ENCODE measurements at places on chromosomes 2 and 18.

- DNase-seq, result no peak
Measured at GRCh38 chr2:128664499-128664971, 345.9 kb upstream of the HS6ST1 start.

DNA sequence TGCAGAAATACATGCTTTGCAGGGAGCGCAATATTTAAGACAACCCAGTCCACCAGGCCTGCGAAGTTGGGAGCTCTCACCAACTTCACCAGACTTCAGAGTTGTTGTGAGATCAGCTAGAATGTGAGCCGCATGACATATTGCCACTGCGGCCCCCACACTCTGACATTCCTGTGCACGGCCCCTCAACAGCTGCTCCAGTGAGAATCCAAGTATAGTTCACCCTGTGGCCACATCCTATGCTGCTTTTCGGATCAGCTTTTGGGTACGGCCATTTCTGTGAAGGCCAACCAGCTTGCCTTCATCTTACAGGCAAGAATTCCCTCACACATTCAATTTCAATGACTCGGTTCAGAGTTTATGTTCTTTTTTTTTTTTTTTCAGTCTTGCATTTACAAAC lies 177.8 kb downstream of the SOX11 start:
- no peak for DNase-seq

- no peak for DNase-seq
Measured at GRCh38 chr2:1609485-1610095, 134.7 kb downstream of the PXDN start.

GRCh38 chr2:239388236-239389151 lies 12.3 kb downstream of the HDAC4 start:
- no peak for DNase-seq

DNA sequence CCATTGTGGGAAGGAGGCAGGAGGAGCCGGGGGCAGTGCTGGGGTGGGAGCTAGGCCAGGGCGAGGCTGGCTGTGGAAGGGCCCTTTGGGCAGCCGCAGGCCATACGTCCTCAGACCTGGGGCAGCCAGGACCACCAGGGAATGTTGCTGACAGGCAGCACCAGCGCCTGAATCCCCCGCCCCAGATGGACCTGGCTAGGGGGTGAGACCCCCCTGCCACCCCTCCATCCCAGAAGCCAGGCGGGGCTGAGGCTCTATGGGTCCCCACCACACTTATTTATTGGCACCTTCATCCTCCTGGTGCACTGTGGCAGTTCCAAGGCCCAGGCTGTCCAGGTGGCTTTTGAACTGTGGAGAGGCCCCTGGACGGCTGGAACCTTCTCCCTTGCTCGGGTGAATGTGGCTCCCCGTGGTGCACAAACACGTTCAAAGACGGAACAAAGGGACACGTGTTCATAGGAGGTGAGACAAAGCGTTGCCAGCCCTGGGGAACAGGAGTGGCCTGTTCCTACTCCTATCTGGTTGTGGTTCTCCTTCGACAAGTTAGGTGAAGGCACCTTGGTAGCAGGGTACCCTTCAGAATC lies 35.1 kb downstream of the RAMP1 start:
- no peak for DNase-seq

- DNase-seq, result peak; percentile 33
Measured at GRCh38 chr2:29562896-29563295, 358.5 kb downstream of the ALK start.

GRCh38 chr2:148253685-148254084 lies 232.8 kb downstream of the MBD5 start:
- DNase-seq, result no peak

- DNase-seq, result no peak
Measured at GRCh38 chr2:202965810-202966460, 48.7 kb upstream of the NBEAL1 start.

GRCh38 chr2:152037743-152038435 lies 61.0 kb downstream of the CACNB4 start:
- no peak for DNase-seq

DNA sequence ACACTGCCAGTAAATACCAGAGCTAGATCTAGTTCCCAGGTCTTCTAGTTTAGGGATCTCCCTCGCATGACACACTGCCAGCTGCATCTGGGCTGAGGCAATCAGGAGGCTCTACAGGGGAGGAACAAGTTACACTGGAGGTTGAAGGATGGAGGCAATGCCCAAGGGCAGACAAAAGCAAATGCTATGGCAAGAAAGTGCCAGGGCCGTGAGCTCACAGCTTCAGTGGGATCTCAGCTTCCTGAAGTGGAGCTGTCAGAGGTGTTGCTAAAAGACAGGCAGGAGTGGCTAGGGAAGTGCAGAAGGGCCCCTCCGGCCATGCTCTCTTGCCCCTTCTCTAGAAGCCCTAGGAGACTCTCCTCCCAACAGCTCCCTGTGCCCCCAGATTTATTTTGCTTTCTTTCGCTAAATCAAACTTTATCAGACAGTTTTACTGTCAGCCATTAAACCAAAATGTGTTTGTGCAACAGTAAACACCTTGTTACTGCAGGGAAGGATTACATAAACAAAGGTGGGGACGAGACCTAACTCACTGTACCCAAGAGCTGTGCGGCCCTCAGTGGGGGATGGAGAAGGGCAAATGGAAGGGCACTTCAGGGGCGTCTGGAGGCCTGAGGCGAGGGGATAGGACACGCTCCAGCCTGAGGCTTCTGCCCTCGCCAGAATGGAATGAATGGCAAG lies 39.4 kb upstream of the PKDCC start:
- no peak for DNase-seq

- DNase-seq, result no peak
Measured at GRCh38 chr2:120344976-120345581, 857 bp upstream of the INHBB start.

GRCh38 chr2:102892698-102893310 lies 131.0 kb downstream of the TMEM182 start:
- no peak for DNase-seq

GRCh38 chr18:69956057-69956456 lies 8.4 kb upstream of the CD226 start:
- DNase-seq, result no peak

DNA sequence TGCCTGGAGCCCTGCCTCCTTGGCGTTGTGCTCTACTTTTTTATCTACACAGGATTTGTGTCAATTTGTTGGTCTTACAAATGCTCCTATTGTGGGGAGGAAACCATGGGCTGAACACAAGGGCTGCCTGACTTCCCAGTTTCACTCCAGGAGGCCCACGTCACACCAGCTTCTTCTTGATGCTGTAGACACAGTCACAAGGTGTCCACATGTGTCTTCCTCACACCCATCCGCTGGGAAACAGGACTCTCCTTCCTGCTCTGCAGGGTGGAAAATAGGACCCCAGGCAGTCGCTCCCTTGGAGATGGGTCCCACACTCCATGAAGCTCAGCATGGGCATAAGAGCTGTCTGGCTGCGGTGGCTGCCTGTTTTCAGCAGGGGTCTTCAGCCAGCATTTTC lies 468.2 kb downstream of the EPHA4 start:
- no peak for DNase-seq

GRCh38 chr2:164657129-164657528 lies 35.8 kb upstream of the GRB14 start:
- DNase-seq, result no peak

DNA sequence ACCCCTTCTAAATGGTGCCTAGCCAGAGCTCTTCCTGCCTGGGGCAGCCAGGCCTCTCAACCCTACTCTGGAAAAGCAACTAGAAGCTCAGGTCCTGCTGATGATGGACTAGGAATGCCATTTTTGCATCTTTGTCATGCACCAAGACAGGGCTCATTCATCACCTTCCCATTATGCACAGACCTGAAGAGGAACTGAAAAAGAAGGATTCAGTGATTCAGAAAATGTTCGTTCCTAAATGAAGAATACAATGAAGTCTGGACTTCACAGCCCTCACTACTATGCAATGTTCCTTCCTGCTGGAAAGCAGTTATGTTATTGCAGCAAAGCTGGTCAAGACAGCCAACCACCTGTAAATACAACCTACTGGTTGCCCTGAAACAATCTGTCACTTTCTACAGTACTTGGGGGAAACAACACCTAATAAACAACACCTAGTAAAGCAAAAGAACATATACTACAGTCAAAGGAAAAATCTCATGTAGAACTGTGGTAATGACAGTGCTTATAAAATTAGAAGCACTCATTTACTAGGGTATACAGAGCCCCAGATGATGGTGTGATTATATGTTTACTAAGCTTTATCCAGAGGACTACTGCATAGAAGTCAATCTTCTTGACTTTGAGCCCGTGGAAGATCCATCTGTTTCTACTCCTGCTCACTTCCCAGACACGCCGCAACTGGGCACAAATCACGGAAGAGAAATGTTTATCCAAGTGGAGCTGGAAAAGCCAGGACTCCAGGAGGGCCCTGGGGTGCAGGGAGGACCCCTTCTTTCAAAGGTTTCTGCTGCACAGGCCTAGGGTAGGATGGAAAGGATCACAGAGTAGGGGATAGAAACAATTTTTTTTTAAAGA lies 103.1 kb upstream of the THOC1 start:
- DNase-seq, result no peak

GRCh38 chr2:169118060-169118459 lies 48.7 kb downstream of the DHRS9 start:
- no peak for DNase-seq

- DNase-seq, result no peak
Measured at GRCh38 chr2:66775730-66776422, 341.0 kb downstream of the MEIS1 start.

DNA sequence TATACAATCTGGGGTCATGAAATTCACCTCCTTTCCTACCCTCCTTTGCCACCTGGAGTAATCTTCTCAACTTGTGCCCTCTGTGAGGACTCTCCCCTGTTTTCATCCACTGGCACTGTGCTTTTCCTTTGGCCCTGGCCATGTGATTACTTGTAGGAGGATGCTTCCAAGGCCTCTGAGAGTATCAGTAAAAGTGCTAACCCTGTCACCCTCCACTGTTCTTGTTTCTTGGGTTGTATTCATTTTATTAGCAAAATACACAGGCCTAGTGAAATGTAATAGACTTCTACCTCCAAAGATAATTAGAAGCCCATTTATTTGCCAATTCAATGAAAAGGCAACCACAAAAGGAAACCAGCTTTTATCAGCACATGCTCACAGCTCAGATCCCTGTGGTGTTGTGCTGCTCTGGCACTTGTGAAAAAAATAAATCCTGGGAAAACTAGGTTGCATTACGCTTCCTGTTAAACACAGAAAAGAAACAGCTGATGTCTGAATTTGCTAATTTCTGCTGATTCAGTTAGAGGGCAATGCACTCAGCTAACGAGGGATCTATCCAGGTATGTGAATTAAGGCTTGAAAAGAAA lies 357.5 kb upstream of the ETAA1 start:
- DNase-seq, result no peak

GRCh38 chr2:240972636-240973521 lies 25.5 kb upstream of the SNED1 start:
- DNase-seq, result no peak

GRCh38 chr2:30716123-30716900 lies 90.9 kb downstream of the CAPN13 start:
- no peak for DNase-seq

DNA sequence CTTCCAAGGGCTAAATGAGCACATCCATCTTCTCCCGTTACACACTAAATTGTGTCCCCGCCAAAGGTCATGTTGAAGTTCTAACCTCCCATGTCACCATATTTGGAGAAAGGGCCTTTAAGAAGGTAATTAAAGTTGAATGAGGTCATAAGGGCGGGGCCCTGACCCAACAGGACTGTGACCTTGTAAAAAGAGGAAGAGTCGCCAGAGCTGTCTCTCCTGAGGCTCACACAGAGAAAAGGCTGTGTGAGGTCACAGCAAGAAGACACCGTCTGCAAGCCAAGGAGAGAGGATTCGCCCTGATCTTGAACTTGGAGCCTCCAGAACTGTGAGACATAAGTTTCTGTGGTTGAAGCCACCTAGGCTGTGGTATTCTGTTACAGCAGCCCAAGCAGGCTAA lies 24.1 kb downstream of the TRABD2A start:
- DNase-seq, result no peak

DNA sequence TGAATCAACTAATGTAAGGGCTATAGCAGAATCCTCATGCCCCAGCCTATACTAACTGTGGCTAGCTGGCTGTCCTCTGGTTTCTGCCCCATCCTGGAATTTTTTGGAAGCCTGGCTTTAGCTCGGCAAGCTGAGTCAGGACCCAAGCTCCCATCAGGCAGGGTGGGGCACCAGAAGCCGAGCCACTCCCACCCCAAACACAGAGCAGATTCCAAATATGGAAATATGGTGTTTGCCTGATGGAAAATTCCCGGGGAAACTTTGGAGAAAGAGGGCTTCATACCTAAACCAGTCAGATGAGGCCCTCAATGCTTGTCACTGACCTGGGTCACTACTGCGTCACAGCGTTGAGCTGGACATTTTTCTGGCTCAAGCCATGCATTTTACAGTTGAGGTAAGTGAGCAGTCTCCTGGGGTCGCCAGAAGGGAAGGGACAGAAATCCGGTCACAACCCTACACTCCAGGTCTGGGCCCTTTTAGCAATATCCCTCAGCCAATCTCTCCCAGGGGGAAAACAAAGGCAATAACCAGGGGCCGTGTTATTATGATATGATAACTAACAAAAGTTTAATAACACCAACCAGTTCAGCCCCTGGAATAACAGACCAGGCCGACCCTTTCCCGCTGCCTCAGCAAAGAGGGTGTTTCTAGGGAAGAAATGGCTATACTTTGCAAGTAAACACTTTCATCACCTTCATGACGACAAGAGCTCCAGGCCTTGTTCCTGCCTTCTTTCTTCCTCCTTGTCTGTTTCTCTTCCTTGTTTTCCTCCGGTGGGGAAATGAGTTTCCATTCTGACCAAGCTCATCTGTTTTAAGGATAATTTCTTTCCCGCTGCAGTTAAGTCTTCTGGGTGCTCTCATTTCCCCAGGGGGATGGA lies 37.7 kb downstream of the PSD4 start:
- no peak for DNase-seq

- DNase-seq, result peak; percentile 19
Measured at GRCh38 chr2:240143801-240144648, 3.6 kb upstream of the OTOS start.

- DNase-seq, result no peak
Measured at GRCh38 chr2:239375278-239376061, 25.4 kb downstream of the HDAC4 start.

- DNase-seq, result no peak
Measured at GRCh38 chr2:160096409-160096808, 34.0 kb upstream of the PLA2R1 start.

GRCh38 chr2:694906-695510 lies 17.8 kb upstream of the TMEM18 start:
- DNase-seq, result no peak

GRCh38 chr2:152568531-152568930 lies 148.7 kb downstream of the PRPF40A start:
- DNase-seq, result no peak

- no peak for DNase-seq
Measured at GRCh38 chr2:196162586-196163175, 8.7 kb downstream of the STK17B start.

DNA sequence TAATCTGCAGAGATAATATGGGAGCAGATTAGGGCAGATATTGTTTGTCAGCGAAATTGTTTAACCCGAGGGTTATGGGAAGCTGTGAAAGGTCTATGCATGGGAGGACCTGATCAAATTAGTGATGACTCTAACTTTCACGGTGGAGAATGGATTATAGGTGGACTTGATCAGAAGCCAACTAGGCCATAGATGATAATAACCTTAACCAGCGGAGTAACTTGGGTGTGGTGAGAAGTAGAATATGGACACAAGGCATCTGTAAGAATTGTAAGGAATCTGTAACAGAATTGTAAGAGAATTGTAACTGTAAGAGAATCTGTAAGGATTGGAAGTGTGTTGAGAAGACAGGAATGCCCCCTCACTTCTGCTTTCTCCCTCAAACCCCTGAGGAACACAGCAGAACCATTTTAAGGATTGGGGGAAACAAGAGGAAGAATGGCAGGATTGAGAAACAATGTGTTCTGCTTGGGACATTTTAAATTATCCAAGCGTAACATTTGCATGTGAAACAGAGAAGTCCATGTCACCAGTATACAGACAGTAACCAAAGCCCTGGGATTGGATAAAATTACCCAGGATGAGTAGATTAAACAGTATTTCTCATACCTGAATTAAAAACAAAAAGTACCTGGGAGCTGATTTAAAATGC lies 14.9 kb upstream of the SLC39A10 start:
- no peak for DNase-seq

Measured in NCI-H187 (cell line).